Epithelial cell of proximal tubule (primary cell): ENCODE measurements at places on chromosomes 4 and X.
A peak's percentile ranks its signal among the peaks of the same experiment; 100 is the strongest.

DNA sequence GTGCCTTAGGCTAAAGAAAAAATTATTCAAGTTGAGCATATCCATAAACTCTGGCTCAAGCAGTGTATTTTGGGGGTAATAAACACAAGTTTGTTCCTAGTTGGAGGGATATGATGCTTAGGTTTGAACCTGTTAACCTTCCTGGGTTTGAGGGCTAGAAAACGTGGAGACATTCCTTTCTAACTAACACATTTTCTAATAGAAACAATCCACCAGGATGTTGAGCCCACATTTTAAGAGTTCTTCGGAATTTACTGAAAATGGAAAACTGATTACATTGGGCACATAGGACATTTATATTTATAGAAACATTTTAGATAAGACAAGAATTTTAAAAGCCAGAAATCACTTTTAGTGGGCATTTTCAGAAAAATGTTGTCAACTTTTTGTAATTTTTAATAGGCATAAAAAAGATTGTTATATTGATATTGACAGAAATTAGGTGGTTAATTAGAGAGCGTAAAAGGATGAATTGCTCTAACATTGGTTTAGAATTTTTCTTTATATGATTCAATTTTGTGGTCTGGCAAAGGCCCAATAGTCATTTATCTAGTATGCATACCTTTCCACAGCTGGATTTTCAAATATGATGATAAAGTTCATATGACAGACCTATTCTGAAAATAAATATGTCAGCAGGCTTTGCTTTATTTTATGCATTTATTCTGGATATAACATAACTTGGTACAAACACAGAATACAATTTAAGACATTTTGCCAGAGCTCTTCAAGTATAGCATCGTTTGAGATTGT, 49.2 kb downstream of the CEP44 start:
- no peak for DNase-seq

DNA sequence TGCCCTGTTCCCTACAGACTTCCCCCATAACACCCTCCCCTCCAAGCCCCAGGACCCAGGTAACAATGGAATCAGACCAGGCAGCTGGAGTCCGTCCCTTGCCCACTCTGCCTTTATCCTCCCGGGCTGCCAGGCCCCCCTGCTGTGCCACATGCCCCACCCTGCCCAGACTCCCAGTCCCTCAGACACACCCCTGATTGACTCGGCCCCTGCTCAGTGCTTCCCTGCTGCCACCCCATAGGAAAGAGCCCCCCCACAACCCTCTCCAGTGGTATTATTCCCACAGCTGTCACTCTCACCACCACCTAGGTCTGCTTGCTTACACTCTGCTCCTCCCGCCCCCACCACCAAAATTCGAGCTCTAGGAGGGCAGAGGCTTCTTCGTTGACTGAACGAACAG, 4.7 kb upstream of the NAA10 start:
- DNase-seq, result no peak

GRCh38 chr4:168743601-168744000, 246.7 kb downstream of the PALLD start:
- DNase-seq, result no peak

GRCh38 chrX:107627838-107628661, at the start of gene PRPS1:
Gene PRPS1, plus strand, starts transcription at chrX:107628510. Its CDS starts 119 bp downstream, at chrX:107628629.
- DNase-seq, result peak; percentile 59

DNA sequence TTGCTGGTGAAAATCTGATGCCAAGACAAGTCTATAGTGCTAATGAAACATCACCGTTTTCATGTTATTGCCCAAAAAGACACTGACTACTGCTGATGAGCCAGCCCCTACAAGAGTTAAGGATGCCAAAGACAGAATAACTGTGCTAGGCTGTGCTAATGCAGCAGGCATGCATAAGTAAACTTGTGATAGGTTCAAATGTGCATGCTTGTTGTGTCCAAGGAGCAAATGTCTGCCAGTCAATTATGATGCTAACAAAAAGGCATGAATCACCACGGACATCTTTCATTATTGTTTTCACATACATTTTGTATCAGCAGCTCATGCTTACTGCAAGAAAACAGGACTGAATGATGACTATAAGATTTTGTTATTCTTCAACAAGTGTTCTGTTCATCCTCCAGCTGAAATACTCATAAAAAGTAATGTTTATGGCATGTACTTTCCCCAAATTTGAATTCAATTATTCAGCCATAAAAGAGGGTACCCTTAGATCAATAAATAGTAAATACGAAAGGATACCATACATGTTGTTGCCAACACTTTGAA, 306.9 kb upstream of the ARSJ start:
- no peak for DNase-seq

GRCh38 chr4:2510351-2511259, 25.8 kb upstream of the FAM193A start:
- no peak for DNase-seq

DNA sequence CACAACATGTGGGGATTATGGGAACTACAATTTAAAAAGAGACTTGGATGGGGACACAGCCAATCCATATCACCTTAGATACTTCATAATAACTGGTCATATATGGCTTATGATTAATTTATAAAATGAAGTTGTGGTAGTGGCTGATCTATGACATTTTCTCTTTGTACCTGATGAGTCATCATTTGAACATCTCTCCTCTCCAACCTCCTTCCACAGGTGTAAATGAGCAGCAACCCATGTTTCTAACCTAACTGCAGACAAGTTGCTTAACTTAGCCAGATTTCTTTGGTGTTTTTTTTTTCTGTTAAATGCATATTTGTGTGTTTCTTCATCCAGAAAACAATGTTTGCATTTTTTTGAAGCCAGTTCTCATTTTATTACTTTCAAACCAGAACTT, 42.6 kb downstream of the SPANXA2 start:
- no peak for DNase-seq

GRCh38 chrX:9829308-9830267, 43.4 kb downstream of the SHROOM2 start:
- peak; percentile 86 for DNase-seq
